ENCODE measurements at places on chromosomes 2 and 18.

DNA sequence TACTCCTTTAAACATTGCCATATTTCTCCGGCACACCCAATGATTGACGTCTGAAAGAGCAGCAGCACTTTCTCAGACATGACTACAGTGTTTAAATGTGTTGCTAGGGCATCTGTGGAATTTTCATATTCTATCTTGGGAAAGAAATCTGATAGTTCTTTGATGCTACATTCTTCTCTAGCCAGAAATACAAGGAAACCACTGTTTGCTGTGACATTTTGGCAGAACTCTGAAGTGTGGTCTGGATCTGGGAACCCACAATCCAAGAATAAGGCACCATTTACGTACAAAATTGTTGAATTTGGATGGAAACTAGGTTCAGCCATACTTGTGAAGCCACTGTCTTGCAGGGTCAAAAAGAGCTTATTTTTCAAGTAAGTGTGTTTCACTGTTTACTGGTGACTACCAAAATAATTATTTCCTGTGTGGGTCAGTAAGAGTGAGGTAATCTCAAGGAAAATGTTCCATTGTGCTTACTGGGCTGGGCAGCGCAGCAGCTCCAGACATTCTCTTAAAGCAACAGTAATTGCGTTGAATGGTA, 21.3 kb upstream of the CD28 start:
- no peak for DNase-seq

- DNase-seq, result no peak
These were observed 35.6 kb downstream of the PDE6D start for GRCh38 chr2:231745303-231746038.

DNA sequence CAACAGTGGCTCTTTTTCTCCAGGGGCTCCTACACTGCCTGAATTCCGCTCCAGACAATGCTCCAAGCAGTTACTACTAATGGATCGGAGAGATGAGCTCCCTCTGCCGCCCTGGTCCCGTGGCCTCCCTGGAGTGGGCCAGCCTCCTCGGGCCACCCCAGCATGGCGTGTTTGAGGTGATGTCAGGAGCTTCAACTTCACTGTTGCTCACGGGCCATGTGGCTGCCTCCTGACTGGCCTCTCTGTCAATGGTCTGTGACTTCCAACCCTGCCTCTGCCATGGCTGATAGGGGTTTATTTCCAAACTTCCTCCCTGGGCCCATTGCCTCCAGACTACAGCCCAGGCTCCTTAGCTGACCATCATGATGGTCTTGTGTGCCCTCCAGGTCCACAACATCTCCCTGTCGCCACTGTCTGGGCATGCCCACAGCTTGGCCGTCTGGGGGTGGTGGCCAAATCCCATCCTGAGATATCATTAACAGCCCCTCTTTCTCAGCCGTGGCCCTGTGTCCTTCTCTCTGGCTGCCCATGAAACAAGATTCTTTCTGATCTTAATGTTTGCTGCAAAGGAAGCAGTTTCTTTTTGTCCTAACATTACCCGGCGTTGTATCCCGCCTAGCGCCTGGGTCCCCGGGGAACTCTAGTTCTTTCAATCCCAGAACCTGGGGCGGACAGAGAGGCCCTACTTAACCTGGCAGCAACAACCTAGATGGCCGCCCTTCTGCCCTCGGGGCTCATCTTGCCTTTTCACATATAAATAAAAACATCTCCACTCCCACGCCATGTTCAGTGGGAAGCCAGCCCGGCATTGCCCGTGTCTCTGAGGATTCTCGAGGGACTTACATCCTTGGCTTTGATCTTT, 38.1 kb downstream of the ATOH8 start:
- no peak for DNase-seq

GRCh38 chr2:136653861-136654260, 111.5 kb upstream of the THSD7B start:
- no peak for DNase-seq

- DNase-seq, result no peak
These were observed 15.8 kb downstream of the KYNU start for GRCh38 chr2:142893241-142893640.

- no peak for DNase-seq
These were observed 174.4 kb downstream of the ALPK2 start for GRCh38 chr18:58454406-58455061.

DNA sequence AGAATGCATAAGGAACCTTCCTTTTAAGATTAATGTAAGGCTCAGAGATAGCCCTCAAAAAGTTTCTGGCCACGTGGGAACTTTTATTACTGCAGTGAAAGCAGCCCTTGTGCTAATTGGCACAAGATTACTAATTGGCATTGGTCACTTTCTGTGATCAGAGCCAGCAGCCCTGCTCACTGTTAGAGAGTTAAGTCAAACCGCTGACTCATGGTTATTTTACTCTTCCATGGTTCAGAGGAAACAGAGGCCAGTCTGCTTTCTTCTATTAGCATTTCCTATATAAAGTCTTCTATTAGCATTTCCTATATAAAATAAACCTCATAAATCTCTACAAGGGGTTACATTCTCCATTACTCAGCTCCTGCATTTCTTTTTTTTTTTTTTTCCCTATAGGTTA, 1.5 kb upstream of the SLC35G4 start:
- no peak for DNase-seq

DNA sequence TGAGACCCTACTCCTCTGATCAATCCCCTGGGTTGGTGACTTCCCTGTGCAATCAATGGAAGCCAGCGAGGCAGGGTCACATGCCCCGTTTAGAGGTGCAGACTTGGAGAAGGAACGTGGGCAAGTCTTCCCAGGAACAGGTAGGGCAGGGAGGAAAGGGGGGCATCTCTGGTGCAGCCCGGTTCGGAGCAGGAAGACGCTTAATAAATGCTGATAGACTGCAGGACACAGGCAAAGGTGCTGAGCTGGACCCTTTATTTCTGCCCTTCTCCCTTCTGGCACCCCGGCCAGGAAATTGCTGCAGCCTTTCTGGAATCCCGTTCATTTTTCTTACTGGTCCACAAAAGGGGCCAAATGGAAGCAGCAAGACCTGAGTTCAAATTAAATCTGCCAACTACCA, 821 bp upstream of the PROC start:
- DNase-seq, result no peak

DNA sequence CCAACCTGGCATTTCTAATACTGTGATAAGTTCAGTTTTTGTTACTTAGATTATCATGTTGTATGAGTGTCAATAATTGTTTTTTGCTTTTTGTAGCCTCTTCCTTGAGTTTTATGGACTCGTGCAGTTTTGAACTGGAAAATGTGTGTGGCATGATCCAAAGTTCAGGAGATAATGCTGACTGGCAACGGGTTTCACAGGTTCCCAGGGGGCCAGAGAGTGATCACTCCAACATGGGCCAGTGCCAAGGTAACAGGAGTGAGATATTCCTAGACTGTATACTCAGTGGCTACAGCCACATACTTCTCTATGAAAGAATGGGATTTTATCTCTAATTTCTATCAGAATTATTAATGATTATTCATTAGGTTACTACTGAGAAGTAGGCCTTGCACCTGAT, 18.2 kb downstream of the MEP1B start:
- DNase-seq, result no peak

DNA sequence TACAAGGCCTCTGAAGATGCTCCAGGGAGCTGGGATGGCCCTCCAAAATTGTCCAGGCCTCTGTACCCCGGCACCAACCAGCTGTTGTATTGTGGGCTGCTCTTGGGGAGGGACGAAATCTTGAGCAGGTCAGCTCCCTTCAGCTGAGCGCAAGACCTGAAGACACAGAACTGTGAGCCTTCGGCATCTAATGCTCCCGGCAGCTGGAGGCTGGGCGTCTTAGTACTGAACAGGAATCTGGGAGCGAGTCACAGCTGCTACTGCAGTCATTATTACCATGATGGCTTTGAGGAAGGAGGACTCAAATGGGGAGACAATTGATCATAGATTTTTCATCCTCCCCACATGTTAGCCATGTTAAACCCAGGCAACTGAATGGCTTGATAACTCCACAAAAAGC, 83.0 kb upstream of the LTBP1 start:
- no peak for DNase-seq

Data from stimulated activated CD8-positive, alpha-beta memory T cell treated with anti-CD3 and anti-CD28 coated beads, Interleukin-7, amount 100 ng/mL, for 1 hour (primary cell).